ENCODE measurements at places on chromosomes 16 and 17.

DNA sequence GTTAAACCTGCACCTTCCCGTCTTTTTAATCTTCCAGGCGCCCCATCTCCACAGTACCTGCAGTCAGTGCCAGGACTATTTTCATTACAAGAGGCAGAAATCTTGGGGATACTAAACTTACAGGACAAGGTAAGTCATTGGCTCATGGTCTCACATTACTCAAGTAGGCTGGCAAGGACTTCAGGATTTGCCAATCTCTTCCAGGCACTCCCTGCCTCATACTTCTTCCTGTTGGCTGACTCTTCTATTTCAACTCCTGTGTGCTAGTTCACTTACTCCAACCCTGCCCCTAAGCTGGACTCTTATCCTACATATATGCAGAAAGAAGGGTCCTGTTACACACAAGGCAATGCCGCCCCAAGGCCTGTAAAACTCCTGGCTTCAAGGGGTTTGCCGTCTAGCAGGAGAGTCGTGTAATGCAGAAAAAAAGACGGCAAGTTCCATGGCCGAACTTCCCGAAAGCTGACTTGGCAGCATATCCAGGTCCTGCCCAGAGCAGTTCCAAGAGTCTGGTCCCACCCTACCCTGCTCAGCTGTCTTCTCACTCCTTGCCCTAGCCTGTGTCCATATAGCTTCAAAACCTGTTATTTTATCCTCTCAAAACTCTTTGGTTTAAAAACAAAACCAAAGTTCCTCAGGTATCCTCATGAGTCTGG lies 14.8 kb downstream of the ERN1 start:
- no peak for DNase-seq

DNA sequence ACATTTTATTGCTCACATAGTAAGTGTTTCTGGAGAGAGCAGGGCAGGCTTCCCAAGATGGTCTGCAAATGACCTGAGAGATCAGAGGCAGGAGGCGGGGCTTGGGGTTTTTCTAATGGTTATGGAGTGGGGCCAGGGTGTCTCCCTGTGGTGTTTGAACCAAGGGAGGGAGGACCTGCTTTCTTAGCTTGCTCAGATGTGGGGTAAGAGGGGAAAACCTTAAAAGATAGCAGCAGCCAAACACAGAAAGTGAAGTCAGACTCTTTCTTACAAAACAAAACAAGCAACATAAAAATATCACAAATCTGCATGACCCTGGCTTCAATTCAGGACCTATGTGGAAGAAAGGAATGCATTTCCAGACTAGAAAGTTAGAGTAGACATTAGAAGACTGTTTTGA lies 22.9 kb upstream of the DNAJA2 start:
- DNase-seq, result no peak

DNA sequence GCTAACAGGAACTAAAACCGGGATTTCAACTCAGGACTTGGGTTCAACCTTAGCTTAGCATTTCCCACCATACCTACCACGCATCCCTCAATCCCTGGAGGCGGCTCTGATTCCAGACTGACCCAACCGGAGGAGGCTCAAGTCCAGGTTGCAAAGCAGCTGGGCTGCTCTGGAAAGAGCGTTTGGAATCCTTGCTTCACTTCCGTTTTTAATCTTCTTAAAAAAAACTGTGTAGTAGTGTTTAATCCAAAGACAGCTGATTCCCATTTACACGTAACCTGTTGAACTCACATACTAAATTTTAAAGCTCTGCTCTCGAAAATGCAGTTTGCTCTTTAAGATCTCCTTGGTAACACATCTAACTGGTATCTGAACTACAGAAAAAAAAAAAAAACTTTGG lies 50.0 kb downstream of the NXN start:
- no peak for DNase-seq

GRCh38 chr17:72937707-72938106 lies 154.8 kb downstream of the SLC39A11 start:
- no peak for DNase-seq

DNA sequence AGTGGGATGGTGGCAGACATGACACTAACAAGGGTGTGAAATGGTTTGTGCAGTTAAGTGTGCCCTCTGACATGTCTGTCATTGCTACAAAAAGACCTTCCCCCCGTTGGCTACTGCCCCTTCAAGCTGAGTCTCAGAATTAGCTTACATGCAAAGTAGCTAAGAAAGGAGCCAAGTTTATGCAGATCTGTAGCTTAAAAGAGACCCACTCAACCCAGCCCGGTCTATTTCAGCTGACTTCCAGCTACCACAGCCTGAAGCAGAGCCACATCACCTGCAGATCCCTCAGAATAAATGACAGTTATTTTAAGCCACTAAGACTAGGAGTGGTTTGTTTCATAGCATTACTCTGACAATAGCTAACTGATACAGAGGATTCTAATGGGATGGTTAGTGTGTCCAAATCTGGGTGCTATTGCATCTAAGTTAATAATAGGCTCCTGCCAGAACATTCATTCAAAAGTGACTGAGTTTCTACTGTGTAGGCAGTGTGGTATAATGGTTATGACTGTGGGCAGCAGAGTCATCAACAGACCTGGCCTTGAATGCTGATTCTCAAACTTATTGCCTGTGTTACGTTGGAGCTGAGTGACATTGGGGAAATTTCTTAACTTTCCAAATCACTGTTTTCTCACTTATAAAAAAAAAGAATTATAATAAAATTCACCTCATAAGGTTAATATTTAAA lies 11.7 kb downstream of the C17orf67 start:
- DNase-seq, result no peak

DNA sequence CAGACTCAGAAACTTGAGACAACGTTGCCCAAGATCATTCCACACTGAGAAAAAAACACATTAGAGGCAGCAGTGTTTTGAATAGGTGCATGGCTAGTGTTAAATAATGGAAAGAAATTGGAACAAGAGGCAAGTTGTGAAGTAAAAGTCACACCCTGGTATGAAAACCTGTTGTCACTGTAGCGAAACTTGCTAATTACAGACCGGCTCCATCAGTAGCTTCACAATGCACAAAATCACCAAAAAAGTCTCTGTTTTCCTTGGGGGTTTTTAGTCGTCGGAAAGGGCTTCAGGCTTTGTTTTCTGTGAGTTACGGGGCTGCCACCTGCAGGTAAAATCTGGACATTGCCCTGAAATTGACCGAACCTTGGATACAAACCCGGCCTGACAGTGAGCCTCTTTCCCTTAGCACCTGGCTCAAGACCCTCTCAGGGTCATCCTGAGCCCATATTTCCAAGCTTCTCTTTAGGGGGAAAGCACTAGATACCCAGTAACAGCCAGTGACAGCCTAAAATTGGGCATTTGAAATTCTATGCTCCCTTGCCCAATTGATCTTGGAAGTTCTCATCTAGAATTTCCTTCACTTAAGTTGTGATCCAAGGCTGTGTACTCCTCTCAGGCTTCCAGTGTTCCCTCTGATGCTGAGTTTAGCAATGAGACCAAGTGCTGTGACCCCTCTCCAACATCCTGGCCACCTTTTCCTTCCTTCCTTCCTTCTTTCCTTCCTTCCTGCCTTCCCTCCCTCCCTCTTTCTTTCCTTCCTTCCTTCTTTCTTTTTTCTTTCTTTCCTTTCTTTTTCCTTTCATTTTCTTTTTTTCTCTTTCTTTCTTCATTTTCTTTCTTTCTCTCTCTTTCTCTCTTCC lies 7.2 kb upstream of the GRB2 start:
- peak; percentile 94 for DNase-seq

Data from Kasumi-1 (cell line).